ENCODE measurements at places on chromosomes 2 and 18.

DNA sequence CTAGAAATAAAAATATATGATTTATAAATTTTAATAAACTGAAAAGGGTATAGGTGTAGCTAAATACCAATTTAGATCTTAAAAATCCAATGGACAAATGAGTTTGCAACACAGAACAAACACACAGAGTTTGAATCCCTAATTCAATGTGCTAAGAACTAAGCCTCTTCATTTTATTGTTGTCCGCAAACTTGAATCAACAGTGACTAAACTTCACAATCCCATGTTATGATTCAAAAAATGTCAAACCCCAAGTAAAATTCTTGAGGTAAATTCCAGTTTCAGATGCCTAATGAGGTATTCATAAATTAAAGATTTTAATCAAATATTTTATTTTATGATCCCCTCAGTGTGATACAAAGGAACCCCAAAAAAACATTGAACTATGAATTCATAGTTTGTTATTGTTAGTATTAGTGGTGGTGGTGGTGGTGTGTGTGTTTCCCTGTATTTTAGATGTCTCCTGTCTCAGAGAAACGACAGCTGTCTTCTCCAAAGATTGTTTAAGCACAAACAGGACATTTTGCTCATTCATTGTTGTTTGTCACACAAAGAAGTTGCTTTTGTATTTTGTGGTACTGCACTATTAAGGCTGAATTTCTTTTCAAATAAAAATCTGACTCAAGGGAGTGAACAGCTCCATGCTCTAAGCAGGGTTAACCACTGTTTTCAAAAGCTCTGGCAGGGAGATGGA is 259.8 kb downstream of the OSR1 start:
- no peak for DNase-seq

DNA sequence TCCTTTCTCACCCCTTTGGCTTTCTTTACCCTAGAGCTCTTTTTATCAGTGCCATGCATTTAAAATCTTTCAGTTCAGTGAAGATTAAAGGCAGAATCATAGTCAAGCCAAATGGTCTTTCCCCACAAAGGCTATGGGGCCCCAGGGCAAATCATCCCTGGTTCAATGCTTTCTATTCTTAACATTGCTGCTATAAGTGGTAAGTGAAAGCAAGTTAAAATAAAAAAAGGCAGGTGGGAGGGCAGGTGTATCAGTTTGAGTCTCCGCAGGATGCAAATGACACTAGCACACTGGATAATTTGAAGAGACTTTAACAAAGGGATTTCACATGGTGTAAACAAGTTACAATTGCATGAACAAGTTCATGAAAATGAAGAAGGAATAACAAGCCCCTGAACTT is 757.4 kb downstream of the SATB2 start:
- peak; percentile 52 for DNase-seq

GRCh38 chr2:100140582-100140981 is 1.8 kb downstream of the AFF3 start:
- DNase-seq: no peak

GRCh38 chr18:64119916-64120315 is 29.0 kb downstream of the LINC00305 start:
- peak; percentile 9 for DNase-seq

- DNase-seq: no peak
Observed at GRCh38 chr2:39523308-39524044, 86.4 kb upstream of the MAP4K3 start.

DNA sequence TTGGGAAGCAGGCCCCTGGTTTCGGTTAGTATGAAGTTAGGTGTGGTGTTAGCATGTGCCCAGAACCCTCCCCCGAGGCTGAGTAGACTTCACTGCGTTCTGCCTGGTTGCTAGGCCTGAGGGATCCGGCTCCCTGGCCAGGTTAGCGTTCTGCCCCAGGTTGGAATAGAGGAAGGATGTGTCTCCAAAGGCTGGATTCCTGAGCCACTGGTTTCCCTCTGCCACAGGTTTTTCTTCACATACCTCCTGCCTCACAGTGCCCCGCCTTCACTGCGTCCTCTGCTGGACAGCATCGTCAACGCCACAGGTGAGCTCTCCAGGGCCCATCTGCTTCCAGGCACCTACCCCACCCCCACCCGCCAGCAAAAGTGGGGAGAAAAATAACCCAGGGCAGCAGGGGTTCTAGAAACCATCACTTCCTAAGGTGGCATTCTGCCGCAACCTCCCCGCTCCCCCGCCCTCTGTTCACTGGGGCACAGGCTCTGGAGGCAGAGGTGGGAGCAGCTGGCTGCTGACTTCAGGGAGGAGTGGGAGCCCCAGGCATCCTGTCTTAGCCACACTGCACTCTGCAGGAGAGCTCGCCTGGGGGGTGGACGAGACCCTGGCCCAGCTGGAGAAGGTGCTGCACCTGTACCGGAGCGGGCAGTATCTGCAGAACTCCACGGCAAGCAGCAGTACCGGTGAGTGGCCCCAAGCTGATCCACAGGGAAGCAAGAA is 7.1 kb downstream of the PKDCC start:
- DNase-seq: no peak

DNA sequence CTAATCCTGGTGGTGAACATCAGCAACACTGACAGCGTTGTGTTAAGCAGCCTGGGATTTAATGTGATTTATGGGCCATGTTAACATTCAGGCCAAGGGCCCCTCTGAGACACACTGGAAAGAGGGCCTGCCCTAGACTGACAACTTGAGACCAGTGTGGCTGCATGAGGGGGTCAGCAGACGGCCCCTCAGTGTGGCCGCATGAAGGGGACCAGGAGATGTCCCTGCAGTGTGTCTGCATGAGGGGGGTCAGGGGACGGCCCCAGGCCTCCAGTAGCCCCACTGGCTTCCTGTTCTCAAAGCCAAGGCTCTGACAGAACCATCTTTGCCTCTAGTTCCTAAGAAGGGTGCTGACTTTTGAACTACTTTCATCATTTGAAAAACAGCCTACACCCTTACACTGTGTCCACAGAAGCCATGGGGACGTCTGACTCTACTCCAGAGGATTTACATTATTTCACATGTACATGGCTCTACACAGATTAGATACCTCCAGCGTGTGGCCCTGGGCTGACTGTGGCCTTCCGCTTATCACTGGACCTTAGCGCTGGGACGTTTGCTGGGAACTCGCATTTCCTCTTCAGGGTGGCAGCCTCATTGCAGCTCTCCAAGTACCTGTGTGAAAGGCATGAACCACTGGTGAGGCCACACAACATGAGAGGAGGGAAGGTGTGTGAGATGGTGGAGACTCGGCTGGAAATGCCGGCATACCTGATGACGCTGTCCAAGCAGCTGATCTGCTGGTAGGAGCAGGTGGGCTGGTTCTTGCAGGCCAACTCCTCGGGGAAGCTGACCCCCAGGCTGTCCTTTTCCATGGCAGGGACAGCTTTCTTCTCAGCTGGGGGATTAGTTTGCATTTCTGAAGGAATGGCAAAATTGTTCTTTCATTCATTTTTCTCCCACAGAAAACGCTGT is 18.2 kb upstream of the HES6 start:
- DNase-seq: no peak

DNA sequence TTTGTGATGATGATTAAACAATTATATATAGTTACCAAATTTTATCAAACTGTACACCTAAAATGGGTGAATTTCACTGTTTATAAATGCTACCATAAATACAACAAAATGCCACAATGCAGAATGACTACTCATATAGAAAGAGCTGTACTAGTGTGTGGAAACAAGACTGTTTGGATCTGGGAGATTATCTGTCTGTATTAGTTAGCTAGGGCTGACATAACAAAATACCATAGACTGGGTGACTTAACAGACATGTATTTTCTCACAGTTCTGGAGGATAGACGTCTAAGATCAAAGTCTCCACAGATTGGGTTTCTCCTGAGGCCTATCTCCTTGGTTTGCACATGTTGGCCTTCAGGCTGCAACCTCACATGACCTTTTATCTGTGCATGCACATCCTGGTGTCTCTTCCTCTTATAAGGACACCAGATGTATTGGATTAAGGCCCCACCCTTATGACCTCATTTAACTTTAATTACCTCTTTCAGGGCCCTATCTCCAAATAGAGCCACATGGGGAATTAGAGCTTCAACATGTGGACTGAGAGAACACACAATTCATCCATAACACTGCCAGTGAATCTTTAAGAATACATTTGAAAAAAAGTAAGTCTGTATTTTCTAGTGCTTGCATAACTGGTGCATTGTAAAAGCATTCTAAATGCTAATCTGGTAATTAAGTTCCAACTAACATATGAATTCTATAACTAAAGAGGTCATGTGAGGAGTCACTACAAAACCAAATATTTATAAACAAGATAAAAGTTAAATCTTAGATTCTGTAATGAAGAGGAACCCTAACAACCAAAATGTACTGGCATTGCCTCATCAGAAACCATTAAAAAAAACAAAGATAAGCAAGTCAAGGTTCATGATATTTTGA is 699.6 kb downstream of the NYAP2 start:
- DNase-seq: no peak

- DNase-seq: no peak
Observed at GRCh38 chr2:22996911-22997310, 388.1 kb upstream of the KLHL29 start.

DNA sequence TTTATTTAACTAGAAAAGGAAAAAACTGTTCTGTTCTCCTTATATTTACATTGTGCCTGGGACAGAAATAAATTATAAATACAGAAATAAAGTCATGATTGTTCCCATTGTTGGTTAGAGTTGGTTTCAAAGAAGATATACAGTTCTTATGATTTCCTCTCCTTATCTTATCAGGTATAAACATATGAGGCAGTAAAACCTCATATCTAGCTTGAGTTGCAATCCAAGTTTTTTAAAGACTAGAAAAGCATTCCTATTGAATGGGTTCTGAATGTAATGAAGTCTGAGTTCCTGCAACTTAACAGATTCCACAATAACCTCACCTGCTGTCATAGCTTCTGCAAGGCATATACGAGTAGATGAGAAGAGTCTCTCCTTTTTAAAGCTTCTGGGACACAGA is 114.7 kb upstream of the CAVIN2 start:
- DNase-seq: no peak

DNA sequence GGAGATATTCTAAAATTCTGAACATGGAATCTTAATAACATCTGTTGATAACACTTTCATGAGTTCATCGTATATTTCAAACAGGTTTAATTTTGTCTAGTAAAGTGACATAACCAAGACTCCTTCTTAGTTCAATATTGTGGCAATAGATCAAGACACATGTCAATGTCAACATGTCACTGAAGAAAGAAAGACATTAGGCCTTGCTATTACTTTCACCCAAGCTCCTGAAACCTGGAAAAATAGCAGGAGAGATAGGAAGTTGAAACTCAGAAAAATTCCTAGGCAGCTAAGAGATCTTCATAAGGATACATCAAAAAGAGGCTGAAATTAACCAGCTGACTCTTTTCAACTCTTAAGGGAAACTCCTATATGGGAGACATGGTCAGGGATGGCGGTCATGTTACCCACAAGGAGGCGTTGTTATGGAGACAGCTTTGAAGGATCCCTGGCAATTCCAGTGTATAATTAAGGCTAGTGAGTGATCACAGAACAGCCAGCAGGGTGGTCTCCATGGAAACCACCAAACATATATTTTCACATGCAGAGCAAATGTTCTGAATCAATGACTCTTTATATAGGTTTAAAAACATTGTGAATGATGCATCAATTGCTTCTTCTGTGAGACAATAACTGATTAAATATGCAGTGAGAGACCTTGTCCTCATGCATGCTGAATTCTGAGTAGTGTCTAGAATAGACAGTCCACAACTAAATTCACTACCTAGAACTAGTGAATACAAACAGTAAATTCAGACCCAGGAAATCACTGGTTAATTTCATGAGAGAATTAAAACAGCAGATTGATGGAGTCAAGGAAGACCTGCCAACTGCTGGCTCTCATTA is 115.3 kb upstream of the RIOK3 start:
- peak; percentile 74 for DNase-seq

DNA sequence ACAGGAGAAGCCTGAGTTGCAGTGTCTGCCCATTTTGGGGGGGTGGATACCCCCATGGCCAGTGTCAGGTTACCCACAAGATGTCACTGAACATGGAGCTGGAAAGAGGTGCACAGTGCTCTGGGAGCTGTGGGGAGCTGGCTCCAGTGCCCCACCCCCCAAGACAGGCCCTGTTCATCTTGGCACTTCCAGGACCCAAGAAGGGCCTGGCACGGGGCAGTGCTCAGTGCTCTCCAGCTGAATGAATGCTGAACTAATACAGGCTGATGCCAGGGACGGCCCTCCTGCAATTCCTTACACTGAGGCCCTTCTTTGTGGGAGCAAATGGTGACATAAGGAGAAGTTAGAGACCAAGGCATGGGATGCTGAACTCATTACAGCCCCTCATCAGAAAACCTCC is 163.4 kb upstream of the GLI2 start:
- DNase-seq: no peak

DNA sequence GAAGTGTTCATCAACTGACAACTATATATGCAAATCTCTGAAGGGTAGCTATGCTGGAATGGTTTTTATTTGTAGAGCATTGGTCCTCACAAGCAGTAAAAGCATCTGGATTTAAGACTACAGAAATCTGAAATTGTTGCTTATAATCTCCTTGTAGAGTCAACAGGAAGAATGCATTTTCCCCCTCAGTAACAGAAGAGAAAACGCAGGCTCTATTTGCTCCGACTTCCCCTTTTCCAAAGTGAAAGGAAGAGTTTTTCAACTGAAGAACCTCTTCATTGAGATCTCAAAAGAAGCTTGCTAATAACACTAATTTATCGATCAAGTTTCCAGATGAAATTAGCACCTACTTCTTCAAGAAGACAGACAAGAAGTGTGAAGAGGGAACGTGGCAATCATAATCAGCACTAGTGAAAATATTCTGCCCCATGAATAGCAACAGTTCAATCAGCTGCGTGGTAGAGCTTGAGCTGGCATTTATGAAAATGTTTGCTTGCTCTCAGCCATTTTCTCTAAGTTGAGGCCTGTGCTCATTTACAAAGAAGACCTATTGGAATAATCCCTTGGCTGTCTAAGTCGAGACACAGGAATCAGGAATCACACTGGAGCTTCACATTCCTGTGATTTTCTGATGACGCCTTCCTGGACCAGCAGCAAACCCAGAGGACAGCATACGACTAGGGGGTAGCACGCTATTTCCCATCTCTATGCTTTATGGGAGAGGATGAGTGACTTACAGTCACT is 43.7 kb downstream of the TGIF1 start:
- no peak for DNase-seq

- DNase-seq: no peak
Observed at GRCh38 chr2:197675711-197676188, 363 bp upstream of the RFTN2 start.

- no peak for DNase-seq
Observed at GRCh38 chr2:233165543-233165894, 86.0 kb upstream of the ATG16L1 start.

GRCh38 chr2:238379096-238379810 is 47.5 kb upstream of the ASB1 start:
- DNase-seq: no peak
